ENCODE measurements at places on chromosomes 7 and 10.

- DNase-seq, result peak; percentile 84
Measured at GRCh38 chr10:84194424-84195043, at the start of gene CDHR1. TSS of gene CDHR1 (plus strand) at chr10:84194537. CDS start at chr10:84194761, 224 bp downstream.

GRCh38 chr10:127132451-127132850 lies 63.9 kb downstream of the INSYN2A start:
- DNase-seq, result no peak

- DNase-seq, result no peak
Measured at GRCh38 chr7:47470567-47471357, 111.1 kb downstream of the TNS3 start.

GRCh38 chr7:68306692-68307107 lies 1291.6 kb upstream of the AUTS2 start:
- DNase-seq, result no peak

GRCh38 chr7:2450198-2451107 lies 25.7 kb downstream of the GRIFIN start:
- no peak for DNase-seq

- no peak for DNase-seq
Measured at GRCh38 chr7:98805956-98806838, 63.6 kb downstream of the TMEM130 start.

GRCh38 chr7:94154182-94154581 lies 150.0 kb upstream of the BET1 start:
- no peak for DNase-seq

- DNase-seq, result no peak
Measured at GRCh38 chr10:5813091-5813340, 218 bp downstream of the GDI2 start.

GRCh38 chr7:131900785-131901287 lies 344.4 kb upstream of the PODXL start:
- DNase-seq, result no peak

GRCh38 chr10:79077488-79078173 lies 8.9 kb downstream of the ZMIZ1 start:
- no peak for DNase-seq

- no peak for DNase-seq
Measured at GRCh38 chr7:47401611-47402570, 180.0 kb downstream of the TNS3 start.

DNA sequence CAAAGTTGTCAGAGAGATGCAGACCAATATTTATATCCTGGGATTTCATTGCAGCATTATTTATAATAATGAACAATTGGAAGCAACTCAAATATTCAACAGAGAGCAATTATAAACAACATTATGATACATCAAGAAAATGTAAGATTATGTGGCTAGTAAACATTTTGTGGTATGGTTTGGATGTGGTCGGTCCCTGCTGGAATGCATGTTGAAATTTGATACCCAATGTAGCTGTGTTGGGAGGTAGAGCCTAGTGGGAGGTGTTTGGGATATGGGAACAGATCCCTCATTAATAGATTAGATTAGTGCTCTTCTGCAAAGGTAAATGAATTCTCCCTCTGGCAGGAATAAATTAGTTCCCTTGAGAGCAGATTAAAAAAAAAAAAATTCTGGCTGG lies 350.9 kb downstream of the ANKRD30A start:
- DNase-seq, result no peak

GRCh38 chr10:26854524-26854923 lies 6.2 kb downstream of the ABI1 start:
- no peak for DNase-seq

DNA sequence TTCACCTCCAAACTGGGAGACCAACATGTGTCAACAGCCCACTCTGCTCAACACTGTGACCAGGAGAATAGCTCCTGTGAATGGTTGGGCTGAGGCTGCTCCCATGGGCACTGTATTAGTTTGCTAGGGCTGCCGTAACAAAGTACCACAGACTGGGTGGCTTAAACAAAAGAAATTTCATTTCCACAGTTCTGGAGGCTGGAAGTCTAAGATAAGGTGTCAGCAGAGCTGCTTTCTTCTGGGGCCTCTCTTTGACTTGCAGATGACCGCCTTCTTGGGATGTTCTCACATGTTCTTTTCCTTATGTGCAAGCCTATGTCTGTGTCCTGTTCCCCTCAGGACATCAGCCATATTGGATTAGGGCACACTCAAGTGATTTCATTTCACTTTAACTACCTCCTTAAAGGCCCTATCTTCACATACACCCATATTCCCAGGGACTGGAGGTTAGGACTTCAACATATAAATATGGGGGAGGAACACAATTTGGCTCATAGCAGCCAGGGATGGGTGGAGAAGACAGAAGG lies 90.3 kb downstream of the CPED1 start:
- DNase-seq, result no peak

- no peak for DNase-seq
Measured at GRCh38 chr10:6757158-6757557, 177.1 kb upstream of the PRKCQ start.

GRCh38 chr10:17229717-17229966 lies 1.6 kb downstream of the VIM start:
- no peak for DNase-seq

DNA sequence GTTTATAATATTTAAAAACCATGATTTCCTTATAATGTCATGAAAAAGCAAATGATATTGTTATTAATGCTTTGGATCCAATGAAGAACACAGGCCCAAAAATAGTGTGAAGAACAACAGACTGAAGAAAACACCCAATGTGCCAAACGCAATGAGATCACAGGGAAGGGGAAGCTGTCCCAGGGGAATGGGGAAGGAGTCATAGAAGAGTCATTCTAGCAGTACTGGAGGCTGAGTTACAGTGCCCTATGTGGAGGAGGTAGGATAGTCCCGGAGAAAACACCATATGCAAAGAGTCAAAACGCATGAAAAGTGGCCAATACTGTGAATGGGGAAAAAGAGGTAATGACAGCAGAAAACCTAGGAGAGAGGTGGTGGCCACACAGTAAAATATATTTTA lies 50.9 kb downstream of the TPK1 start:
- DNase-seq, result no peak

DNA sequence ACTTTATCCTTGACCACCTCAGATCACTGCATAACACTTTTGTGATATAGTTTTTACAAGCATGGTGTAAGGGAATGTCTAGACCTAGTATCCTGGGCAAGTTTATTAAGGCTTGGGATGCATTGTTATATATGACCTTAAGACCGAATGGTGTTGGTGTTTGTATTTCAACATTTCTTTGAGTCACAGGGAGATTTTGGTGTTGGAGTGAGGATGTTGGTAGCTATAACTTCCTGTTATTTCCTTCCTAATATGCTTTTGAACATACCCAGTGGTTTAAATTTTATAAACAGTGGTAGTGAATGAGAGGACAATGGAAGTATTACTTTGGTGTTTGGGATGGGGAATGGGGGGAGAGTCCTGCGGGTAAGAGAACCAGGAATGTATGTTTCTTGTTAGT lies 2.6 kb downstream of the EXOC4 start:
- DNase-seq, result no peak

- DNase-seq, result no peak
Measured at GRCh38 chr10:120689777-120690529, 161.2 kb upstream of the WDR11 start.

GRCh38 chr10:52220947-52221346 lies 93.1 kb upstream of the DKK1 start:
- DNase-seq, result no peak

DNA sequence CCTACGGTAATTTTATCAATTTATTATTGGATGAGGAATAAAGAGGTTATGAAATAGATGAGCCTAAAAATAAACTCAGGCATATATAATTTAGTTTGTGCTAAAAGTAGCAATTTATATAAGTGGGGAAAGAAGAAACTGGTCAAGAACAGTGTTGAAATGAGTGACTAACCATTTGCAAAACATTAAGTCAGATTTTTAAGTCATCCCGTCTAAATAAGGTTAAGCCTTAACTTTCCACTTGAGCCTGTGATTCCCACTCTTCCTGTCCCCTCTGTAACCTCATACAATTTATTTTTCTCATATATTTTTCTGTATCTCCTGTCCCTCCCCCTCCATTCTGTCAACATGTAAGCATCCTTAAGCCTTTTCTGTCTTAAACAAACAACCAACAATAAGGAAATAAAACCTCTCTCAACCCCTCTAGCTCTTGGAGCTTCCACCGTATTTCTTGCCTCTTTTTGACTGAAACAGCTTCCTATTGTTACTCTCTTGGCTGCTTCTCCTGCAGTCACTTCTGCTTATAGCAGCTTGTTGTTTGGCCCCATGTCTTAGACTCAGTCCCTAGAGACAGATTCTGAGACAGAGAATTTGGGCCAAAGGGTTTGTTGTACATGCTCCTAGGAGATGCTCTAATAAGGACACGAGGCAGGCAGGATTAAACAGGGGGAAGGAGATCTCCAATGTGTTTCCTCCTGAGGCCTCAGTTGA lies 109.7 kb downstream of the GNAI1 start:
- no peak for DNase-seq

- no peak for DNase-seq
Measured at GRCh38 chr10:114059561-114059960, 15.9 kb downstream of the ADRB1 start.

GRCh38 chr7:84188786-84189405 lies 5.7 kb downstream of the SEMA3A start:
- DNase-seq, result no peak

GRCh38 chr7:131471250-131472004 lies 85.0 kb downstream of the PODXL start:
- DNase-seq, result no peak

DNA sequence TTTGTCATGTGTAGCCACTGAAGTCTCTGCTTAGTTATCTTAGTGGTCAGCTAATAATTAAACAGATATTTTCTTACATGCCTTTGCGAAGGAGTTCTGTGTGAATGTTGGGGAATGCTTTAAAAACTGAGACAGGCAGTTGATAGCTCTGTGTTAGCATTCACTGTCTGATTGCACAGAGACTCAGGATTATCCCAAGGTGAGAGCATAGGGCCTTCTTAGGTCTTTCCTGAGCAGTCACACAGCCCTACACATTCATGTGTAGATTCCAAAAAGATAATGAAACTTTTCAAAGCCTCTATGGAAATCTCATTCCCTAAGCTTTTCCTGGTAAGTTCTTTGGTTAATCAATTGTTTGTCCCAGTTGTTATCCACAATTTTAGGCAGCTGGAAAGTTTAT lies 67.7 kb downstream of the CASD1 start:
- no peak for DNase-seq

GRCh38 chr7:45865594-45866410 lies 7.1 kb downstream of the CCDC201 start:
- no peak for DNase-seq

GRCh38 chr7:117588352-117588794 lies 108.5 kb downstream of the CFTR start:
- no peak for DNase-seq
